ENCODE measurements at places on chromosomes 2 and 18.
A peak's percentile ranks its signal among the peaks of the same experiment; 100 is the strongest.

- DNase-seq = no peak
Measured at GRCh38 chr2:20526708-20527107, 79.8 kb downstream of the RHOB start.

DNA sequence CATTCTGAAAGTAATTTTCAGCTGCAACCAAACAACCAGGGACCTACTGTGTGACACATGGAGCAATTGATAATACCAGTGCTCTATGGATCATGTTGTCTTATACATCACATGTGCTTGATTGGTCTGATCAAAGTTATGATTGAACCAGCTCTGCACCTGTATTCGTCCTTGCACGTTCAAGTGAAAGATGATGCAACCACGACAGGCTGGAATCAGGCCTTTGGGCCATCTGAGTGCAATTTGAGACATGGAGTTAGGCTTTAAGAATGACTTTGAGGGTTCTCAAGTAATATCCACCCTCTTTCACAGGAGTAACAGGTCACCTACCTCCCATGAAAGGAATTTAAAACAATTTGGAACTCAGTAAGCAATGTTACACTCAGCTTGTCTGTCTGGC is 165.2 kb downstream of the SLC8A1 start:
- DNase-seq = no peak

GRCh38 chr18:74512321-74513053 is 16.3 kb downstream of the CNDP2 start:
- no peak for DNase-seq

GRCh38 chr2:11375025-11375688 is 30.7 kb upstream of the ROCK2 start:
- DNase-seq = no peak

DNA sequence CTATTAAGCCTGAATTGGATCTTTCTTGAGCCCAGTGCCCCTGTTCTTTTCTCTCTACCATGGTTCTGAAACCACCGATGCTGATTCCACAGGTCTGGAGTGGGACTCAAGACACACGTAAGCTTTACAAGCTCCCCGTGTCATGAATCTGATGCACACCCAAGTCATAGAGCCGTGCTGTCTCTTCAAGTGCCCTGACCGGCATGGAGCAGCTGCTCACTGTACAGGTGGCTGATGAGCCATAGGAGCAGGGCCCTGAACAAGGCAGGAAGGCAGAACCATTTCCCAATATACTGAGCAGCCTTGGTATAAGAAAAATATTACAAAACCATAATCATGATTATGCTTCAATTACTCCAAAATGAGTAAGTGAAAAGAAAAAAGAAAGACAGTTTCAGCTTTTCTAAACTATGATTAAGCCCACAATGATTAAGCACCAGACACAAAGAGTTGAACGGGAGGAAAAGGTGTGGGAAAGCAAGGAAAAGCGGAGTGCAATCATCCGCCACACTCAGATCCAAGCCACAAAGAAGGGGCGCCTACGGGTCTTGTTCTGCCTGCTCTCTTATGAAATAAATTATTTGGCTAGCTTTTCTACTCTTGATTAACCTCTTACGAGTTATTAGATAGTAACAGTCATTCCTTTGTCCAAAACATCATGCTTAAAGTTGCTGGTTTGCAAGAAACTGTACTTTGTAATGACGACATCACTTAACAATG is 41.7 kb downstream of the NOL10 start:
- DNase-seq = no peak

DNA sequence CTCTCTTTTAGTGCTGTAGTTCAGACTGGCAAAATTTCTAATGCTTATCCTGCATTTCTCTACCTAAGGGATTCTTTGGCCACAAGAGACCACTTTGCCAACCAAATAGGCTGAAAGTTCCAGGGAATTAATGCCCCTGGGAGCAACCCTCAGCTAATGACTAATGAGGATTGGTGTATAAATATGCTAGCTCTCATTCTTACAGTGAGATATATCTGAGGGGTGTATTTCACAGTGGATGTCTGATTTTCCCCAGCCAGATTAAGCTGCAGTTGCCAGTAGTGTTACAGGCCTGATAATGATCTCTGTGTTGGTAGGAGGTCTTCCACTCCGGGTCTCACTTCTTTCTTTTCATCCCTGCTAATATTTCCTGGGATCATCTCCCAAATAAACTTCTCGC is 90.4 kb downstream of the GULP1 start:
- DNase-seq = no peak

- DNase-seq = no peak
Measured at GRCh38 chr18:68498185-68498584, 216.7 kb downstream of the TMX3 start.

GRCh38 chr2:96164459-96165184 is 19.4 kb upstream of the DUSP2 start:
- no peak for DNase-seq

GRCh38 chr2:85734942-85735608 is 18.7 kb upstream of the ATOH8 start:
- no peak for DNase-seq

GRCh38 chr2:71340176-71340575 is 8.6 kb downstream of the ZNF638 start:
- no peak for DNase-seq

- DNase-seq = no peak
Measured at GRCh38 chr18:79915161-79916127, 36.0 kb downstream of the SLC66A2 start.

DNA sequence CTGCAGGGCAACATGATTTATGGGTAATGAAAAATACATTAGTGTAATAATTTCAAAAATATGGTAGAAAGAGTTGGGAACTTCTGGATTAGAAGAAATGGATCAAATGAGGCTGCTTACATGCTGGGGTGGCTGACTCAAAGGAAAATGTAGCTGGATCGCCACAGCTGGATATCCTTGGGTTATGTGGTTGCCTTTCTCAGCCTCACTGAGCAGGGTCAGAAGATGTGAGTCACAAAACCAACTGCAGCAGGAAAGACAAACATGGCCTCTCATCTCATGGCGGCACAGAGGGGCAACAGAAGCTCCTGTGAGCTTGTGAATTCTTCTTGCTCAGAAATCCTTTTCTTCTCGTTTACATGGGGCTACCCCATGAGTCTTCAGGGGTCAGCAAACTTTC is 317.1 kb upstream of the SPRED2 start:
- no peak for DNase-seq

GRCh38 chr2:55051026-55051866 is 995 bp upstream of the RTN4 start:
- peak; percentile 8 for DNase-seq

GRCh38 chr2:6944555-6944954 is 27.3 kb downstream of the RNF144A start:
- DNase-seq = no peak

GRCh38 chr2:121599963-121600651 is 49.2 kb downstream of the CLASP1 start:
- DNase-seq = no peak

DNA sequence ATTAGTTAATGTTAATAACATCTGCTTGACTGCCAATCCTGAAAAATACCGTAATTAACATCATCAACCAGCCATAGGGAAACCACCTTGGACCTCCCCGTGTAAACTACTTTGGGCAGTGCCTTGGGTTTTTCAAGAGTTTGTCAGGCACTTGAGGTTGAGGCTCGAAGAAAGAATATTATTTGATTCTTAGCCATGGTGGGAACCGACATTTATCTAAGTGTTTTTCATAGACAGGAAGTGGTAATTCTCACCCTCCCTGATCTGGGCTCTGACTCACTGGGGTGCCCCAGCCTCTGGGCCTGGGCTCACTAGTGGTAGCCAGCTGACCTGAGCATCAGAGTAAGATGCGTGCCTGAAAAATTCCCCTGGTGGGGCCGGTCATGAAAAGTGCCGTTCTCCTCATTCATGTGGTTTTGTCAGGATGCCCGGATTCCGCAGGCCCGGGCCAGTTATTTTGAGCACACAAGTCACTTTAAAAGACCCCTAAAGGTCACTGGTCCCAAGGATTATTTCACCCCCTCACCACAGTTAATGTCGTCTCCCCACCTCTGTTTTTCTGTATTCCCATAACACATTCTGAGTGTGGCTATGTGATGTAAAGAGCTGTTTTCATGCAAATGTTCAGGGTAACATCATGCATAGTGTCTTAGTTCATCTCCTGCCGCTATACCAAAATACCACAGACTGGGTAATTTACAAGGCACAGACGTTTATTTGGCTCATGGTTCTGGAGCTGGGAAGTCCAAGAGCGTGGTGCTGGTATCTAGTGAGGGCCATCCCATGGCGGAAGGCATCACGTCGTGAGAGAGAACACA is 21.6 kb upstream of the SPATA3 start:
- DNase-seq = peak; percentile 34

- DNase-seq = no peak
Measured at GRCh38 chr2:158716921-158717320, 78.2 kb upstream of the DAPL1 start.

DNA sequence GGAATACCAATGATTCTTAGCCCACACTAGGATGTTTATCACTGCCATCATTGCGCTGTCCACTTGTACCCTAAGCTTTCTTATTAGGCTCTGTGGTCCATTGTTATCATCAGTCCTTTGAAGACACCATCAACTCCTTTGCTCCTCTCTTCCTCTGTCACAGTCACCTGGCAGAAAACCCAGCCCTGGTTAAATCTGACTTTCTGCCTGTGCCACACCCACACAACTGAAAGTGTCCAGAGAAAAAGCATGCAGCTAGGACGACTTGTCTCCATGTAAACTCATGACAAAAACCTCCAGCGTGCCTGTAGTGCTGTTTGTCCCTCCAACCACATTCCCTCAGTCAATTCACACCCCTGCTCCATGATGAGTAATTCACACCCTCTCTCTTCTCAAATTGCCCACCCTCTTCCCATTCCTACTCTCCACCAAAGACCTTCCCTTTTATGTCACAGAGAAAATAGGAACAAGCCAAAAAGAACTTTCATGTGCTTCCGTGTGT is 297.4 kb upstream of the MGAT5 start:
- DNase-seq = no peak

- DNase-seq = no peak
Measured at GRCh38 chr18:78293940-78294541, 685.6 kb upstream of the SALL3 start.

DNA sequence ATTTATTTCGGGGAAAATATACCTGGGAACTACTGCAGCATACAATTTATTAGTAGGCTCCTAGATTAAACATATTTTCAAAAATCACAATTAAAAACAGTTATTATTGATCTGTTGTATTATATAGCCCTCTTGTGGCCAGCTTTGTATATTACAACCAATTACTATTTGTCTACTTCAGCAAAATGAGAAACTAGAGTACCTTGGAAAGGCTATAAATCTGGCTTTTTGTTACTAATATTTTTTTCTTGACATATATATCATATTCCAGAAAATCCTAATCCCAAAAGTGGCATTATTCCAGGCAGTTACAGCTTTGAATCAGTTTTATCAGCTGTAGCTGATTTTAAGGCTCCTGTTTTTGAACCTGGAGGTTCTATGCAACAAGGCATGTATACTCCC is 101.2 kb downstream of the UBR3 start:
- no peak for DNase-seq

DNA sequence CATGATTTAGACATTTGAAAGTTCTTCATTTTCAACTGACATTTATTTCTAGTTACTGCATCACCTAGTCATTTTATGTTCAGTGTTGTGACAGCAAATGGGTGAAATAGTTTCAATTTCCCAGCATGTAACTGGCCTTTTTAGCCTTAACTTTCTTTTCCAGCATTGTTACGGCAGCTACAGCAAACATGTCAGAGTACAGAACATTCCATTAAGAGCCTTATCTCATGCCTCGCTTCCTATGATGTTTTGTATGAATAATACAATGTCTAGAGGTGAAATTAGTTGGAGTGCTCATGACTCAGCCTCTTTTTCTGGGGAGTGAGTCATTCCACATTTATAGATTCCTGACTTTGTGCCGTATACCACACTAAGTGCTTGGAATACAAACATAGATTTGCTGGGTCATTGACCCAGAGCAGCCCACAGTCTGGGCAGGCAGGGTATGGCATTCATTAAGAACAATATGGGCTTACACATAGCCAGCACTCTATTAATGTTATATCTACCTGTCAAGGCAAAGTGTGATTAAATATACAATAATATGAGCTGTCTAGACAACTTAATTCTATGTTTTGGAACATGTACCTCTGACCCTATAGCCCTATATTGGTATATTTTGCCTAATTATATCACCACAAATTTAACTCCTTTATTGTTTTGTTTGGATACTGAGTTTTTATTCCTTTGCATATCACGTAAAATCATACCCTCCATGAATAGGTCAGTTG is 72.2 kb downstream of the MAP2 start:
- no peak for DNase-seq

- no peak for DNase-seq
Measured at GRCh38 chr2:44522846-44523245, 161.1 kb downstream of the CAMKMT start.

All from stimulated activated CD8-positive, alpha-beta memory T cell treated with anti-CD3 and anti-CD28 coated beads, Interleukin-4, amount 100 ng/mL, for 1 hour (primary cell).